ENCODE measurements at places on chromosomes 3 and 15.

GRCh38 chr3:180277041-180277440, 240.3 kb upstream of the PEX5L start:
- no peak for DNase-seq

DNA sequence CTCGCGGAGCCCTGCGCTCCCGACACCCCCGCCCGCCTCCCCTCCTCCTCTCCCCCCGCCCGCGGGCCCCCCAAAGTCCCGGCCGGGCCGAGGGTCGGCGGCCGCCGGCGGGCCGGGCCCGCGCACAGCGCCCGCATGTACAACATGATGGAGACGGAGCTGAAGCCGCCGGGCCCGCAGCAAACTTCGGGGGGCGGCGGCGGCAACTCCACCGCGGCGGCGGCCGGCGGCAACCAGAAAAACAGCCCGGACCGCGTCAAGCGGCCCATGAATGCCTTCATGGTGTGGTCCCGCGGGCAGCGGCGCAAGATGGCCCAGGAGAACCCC, 464 bp downstream of the SOX2 start:
- DNase-seq = no peak

DNA sequence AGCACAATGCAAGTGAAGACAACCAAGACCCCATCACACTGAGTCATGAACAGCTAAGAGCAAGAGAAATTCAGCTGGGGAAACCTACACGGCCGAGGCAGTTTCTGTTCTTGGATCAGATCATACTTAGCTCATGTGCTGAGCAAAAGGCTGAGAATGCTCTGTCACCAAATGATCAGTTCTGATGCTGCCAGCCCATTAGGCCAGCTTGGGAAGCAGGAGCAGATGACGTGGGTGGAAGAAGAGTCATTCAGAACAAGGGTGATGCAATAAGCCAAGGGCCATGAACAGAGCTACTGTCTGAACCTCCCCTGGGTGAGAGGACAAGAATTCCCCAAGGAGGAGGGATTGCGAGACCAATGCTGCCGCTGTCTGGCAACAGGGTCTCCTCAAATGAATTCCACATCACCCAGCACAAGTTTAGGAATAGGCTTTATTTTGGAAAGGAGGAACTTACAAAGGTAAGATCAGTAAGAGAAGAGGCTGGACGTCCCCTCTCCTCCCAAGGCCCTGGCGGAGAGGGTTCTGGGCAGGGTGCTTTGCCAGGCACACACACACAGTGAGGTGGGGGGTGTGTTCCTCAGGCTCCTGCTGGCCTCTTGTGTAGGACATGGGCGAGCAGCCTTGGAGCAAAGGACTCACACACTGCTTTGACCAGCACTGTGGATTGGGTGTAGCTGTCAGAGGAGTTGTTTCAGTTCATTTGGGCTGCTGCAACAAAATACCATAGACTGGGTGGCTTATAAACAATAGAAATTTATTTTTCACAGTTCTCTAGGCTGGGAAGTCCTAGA, 65.6 kb upstream of the CTXND1 start:
- no peak for DNase-seq

DNA sequence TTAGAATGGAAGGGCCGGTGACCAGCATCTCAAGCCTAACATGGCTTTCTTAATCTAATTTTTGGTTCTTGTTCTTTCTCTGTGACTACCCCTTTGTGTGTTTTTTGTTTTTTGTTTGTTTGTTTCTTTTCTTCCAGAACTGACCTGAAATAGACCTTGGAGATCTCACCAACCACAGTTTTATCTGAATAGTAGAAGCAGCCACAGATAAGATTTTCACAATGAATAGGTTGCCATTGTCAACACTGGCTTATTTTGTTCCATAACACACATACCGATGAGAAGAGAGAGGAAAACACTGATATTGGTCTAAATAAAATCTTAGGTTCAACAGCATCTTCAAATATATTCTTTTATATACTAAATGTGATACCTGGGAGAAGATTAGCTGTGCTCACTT, 11.5 kb downstream of the ILDR1 start:
- no peak for DNase-seq

DNA sequence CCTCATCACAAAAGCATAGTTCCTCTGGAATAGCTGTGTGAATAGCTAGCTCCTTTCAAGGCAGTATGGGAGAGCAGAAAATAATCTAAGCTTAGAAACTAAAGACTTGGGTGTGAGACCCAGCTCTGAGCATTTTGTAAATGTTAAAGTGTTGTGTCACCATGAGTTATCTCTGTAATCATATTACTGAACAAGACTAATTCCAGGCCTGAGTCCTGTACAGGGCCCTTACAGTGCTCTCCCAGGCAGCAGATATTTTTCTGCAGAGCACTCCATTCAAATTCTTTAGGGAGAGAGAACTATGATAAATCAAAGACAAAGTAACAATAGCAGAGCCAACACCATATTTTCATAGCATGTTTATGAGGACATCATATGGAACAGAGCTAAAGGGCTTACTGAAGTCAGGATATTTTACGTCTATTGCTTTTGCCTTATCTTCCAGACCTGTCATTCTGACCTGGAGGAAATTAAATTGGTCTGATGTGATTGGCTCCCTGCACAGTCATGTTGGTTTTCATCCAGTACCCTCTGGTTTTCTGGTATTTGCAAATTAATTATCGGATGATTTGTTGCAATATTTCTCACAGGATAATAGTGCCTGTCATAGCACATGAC, 172.6 kb upstream of the PPP2R3A start:
- DNase-seq = no peak

- no peak for DNase-seq
Measured at GRCh38 chr3:140555666-140556065, 122.2 kb upstream of the TRIM42 start.

DNA sequence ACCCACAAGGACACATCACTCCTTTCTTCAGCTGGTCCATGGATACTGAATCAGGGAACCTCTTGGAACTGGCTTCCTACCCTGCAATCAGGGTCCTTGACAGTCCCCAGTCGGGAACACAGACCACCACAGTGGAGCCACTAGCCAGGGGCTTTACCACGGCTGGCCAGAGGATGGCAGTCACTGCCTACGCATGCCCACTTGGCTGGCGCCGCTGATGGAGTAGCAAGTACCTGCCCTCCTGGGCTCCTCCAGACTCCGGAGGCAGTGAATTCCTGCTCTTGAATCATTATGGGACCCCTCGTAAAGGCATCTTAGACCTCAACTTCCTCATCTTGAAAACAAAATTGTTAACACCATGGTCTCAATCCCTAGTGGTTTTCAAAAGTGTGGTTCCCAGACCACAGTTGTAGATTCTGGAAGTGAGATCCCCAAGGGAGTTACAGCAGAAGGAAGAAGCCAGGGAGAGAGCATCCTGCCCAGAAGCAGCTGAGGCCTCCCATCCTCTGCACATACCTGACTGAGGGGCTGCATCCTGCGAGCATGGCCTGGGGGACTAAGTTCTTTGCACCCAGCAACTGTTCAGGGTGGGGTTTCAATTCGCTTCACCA, 9.1 kb upstream of the SKIC8 start:
- peak; percentile 45 for DNase-seq

GRCh38 chr15:37888356-37888755, 46.1 kb upstream of the TMCO5A start:
- no peak for DNase-seq

DNA sequence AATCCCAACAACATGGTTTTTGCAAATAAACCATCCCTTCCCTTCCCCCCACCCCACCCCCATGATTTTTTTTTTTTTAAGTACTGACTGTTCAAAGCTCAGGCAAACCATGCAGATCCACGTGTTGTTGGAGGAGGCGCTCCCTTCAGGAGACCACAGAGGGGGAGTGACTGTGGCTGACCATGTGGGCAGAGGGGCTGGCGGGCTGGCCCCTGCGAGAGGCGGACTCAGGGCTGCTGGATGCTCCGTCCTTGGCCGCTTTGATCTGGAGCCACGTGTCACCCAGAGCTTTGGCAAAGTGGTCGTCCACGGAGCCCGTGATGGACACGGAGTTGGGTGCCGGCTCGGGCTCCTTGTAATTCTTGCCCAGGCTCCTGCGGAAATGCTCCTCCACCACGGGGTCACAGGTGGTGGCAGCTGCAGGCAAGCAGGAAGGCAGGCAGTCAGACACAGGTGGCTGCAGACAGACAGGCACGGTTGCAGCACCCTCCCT, 85.3 kb downstream of the VGLL4 start:
- DNase-seq = no peak

GRCh38 chr3:172640751-172641150, 70.1 kb downstream of the NCEH1 start:
- DNase-seq = no peak

DNA sequence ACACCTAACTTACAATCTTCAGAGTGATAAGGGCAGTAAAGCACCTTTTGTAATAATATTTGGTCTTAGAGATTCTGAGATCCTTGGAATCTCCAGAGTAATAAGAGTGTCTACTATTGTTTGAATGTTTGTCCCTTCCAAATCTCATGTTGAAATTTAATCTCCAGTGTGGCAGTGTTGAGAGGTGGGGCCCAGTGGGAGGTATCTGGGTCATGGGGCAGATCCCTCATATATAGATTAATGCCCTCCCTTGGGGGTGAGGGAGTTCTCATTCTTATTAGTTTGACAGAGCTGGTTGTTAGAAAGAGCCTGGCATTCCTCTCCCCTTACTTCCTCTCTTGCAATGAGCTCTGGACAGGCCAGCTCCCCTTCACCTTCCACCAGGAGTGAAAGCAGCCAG, 16.0 kb downstream of the DZIP1L start:
- DNase-seq = no peak

DNA sequence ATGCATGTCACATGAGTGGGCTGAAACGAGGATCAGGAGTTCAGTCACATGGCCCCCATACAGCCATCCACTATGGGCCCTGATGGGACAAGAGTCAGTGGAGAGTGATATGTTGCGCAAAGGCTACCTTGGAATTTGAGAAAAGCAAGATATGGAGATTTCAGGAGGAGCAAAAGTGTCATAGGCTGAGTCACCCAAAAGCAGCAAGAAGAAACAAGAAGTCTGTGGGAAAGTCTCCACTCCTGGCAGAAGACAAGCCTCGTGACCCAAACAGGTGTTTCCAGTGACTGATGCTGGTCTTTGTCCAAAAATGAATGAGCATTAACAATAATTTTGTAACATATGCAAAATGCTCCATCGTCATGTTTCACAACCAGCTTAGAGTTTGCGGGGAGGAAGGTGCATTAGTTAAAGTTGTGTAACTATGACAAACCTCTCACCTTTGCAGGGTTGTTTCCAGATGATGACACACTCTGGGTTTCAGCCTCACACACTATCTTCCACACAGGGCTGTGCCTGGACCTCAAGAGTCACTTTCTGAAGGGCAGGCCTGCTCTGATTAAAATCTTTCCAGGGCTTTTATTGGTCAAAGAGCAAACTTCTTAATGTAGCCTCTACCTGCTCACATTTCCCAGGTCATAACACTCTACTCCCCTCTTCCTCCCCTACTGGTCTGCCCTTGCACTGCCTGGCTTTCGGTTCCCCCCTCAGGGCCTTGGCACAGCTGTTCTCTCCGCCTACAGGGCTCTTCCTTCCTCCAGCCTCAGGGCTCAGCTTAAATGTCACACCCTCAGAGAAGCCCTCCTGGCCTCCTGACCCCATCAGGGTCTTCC, 3.9 kb upstream of the DNASE1L3 start:
- peak; percentile 51 for DNase-seq

GRCh38 chr3:25441234-25441856, 13.3 kb downstream of the RARB start:
- no peak for DNase-seq

DNA sequence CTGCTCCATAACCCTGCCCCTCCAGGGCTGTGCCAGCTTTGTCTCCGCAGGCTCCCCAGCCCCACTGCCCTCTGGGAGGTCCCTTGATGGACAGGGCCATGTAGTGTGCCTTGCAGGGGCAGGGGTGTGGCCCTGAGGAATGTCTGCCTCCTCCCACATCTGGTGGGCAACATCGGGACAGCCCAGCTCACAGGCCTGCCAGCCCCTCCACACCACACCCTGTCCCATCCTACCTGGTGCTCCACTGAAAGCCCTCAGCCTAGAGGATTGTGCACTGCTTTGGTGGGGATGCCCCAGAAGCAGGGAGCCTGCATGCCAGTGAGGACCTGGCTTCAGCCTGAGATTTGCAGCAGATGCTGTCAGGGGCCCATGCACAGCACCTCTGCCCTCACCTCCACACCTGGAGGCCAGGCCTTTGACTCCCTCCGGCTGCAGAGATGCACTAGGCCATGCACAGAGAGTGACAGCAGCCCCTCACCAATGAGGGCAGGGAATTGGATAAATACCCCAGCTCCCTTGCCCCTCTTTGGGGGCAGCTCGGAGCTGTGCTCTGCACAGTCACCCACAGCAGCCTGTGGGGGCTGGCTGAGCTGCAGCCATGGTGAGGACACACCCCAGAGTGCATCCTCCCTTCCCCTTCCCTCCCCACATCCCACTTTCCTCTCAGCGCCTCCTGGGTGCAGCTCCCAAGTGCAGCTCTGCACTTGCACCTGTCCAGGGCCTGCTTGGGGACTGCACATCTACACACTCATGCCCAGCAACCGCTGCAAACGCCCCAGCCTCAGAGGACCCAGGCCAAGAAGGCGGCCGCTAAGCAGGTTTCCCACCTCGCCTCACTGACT, 2.7 kb downstream of the C3orf22 start:
- peak; percentile 4 for DNase-seq

DNA sequence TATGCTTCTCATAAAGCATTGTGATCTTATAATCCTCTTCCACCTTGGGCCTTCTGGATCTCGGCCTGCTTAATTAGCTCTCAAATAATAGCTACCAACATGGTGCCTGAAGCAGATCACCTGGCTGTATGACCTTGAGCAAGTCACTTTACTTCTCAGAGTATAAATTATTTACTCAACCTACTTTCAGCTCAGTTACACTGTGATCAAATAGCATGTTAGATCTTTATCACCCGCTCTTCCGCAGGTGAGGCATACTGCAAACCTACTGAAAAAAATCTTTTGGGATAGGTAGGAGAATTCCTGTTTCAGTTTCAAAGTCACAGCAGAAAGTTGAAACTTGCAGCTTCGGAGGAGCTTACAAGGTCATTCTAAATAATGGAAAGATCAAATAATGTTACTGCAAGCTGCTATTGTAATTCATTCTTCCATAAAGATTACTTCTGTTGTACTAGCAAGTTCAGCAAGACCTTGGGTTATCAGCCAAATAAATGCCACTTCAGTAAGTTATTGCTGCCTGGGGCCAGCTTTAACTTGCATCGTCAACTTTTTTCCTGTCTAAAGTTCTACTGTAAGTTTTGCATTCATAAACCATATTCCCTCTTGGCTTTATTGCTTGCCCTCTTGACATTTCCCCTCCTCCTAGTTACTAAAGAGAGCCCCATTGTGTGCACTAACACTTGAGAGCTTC, 268.4 kb upstream of the ATP11B start:
- DNase-seq = no peak

GRCh38 chr15:80769829-80770705, 9.1 kb upstream of the CEMIP start:
- no peak for DNase-seq

GRCh38 chr3:158379517-158379916, 191.5 kb upstream of the MLF1 start:
- no peak for DNase-seq

GRCh38 chr3:134749802-134750553, 45.1 kb upstream of the EPHB1 start:
- DNase-seq = no peak

GRCh38 chr15:95086531-95087252, 855.3 kb downstream of the MCTP2 start:
- no peak for DNase-seq
